DMS 273 treated with DMSO at 0.1 percent for 48 hours (cell line): ENCODE measurements at places on chromosomes 3 and 15.

DNA sequence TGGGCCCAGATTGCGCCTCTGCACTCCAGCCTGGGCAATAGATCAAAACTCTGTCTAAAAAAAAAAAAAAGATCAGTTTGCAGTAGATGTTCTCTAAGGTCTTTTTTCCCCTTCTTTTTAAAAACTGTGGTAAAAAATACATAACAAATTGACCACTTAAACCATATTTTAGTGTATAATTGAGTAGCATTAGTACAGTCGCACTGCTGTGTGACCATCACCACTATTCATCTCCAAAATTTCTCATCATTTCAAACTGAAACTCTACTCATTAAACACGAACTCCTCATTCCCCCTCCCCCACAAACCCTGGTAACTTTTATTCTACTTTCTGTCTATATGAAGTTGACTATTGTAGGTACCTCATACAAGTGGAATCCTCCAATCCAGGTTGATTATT is 160.3 kb downstream of the PEX5L start:
- DNase-seq, result no peak

DNA sequence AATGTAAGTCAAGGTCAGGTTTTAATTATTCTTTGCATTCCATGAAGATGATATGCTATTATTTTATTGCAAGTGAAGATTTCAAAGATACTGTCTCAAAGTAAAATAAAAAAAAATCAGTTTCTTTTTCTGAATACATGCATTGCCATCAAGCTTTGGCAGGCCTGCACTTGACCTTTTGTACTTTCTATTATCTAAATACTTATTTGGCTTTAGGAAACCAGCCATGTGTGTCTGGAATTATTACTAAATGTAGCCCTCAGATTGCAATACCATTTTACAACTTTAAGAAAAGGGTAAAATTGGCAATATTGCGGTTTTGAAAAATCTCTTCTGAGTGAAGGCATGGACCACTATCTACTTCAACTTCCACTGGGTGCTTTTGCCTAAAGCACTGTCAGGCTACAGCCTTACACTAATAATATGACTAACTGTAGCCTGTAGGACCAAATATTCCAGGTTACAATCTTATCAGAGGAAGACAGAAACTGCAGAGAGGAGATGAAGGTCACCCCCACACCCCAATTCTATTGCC is 349.4 kb upstream of the DCBLD2 start:
- no peak for DNase-seq

DNA sequence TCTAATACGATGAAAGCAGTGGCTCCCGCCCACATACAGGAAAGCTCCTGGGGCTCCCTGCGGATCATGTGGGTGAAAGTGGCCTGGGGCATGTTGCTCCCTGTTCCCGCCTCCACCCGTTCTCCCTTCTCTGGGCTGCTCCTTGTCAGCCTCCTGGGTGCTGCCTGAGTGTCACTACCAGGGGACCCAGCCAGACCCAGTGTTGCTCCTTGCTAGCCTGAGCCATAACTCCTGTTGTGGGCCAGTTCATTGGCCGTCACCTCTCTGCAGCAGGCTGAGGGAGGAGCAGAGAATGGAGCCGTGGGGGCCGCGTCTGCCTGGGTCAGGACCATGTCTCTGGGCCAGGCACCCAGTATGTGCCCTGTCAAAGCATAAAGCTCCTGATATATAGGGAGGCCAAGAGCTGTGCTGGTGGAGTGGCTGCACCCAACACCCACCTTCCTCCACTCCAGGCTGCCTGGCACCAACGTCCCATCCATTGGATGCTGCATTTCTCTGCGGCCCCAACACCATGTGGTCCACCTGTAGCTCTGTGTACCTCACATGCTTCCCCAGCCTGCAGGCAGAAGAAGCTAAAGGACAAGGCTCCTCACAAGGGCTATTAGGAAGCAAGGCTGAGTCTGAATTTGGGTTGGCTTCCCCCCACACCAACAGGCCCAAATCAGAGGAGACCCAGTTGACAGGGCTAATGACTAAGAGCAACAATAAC is 40.5 kb downstream of the KLF13 start:
- no peak for DNase-seq

GRCh38 chr3:108804966-108805365 is 17.6 kb upstream of the TRAT1 start:
- DNase-seq, result no peak

- DNase-seq, result peak; percentile 54
These were observed 29.3 kb upstream of the TRAK1 start for GRCh38 chr3:42061713-42062380.

GRCh38 chr3:171346582-171347300 is 113.5 kb downstream of the TNIK start:
- DNase-seq, result no peak

DNA sequence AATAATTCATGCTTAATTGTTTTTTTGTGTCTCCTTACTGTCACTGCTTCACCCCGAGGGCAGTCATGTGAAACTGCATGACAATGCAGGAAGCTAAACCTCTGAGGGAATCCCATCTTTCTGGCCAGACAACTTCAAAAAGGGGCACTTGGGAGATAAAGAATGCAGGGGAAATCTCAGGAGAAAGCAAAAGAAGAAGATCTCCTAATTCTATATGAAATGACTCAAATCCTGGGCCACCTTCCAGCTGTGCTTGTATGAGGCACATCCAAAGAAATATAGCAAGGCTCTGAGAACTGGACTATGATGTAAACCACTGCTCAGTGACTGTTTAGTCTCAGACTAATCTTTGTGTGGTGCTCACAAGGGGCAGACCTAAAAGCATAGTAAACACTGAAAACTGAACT is 22.6 kb upstream of the UMPS start:
- no peak for DNase-seq

- no peak for DNase-seq
These were observed 63.7 kb upstream of the SMAD6 start for GRCh38 chr15:66638377-66638776.

- DNase-seq, result no peak
These were observed 30.4 kb upstream of the SNRPA1 start for GRCh38 chr15:101325263-101326025.

DNA sequence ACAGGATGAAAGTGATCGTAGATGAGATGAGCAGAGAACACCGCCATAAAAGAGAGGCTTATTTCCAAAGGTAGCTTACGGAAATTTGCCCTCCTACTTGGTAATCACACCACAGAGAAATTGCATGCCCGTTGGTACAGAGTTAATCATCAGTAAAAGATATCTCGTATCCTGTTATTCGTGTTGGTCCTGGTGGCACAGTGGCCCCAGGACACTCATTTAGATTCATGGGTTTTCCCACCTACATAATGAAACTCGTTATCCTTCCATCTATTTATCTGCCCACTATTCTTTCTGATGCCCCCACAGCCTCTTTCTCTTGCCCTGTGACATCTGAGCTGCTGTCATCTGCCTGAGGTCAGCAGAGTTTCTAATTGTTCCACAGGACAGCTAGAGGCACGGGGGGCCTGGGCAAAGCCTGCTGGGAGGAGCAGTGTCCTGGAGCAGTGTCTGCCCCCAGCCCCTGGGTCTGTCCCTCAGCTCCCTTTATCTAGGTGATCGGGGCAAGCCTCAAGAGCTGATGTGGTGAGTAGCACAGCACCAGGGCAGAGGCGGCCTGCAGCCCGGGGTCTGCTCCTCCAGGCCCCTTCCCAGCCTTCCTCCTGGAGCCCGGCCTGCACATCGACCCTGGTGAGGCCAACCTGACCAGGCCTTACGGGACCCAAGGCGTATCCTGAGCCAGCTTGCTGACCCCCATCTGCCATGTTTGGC is 42.2 kb downstream of the PXYLP1 start:
- DNase-seq, result no peak

DNA sequence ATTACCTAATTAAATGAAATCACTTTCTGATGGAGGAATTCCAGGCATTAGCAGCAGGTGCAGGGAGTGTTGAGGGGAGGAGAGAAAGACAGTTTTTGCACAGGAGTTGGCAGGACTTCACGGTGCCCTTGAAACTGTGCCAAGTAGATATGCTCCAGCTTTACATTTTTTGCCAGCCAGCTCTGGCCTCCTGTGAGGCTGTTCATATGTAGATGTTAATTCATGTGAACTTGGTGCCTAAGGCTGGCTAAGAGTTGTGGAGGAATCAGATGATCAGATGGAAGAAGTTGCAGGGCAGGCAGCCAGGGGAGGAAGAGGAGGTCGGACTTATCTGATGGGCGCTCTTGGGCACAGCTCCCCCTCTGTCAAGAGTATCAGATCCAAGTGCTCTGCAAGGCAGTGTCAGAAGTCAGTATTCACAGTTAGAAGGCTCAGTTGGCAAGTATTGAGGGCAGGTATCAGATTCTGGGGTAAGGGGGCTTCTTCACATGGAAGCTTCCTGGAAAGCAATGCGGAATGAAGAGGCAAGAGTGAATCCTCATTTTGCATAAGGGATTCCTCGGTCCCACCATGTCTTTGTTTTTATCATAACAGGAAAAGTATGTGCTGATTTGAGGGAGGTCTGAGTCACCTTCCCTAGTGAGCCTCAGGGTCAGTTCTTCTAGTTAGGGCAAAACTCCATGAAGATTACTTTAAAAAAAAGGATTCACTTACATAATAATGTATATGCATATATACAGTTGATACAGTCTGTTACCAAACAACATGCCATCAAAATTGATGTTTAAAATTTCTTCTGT is 172.6 kb upstream of the UMPS start:
- peak; percentile 76 for DNase-seq
